ENCODE measurements at places on chromosomes 1 and 21.
A peak's percentile ranks its signal among the peaks of the same experiment; 100 is the strongest.

- DNase-seq = peak; percentile 92
These were observed 82.3 kb downstream of the HMCN1 start for GRCh38 chr1:185816460-185816859.

GRCh38 chr1:47692196-47692595, 254.4 kb downstream of the FOXD2 start:
- DNase-seq = no peak

GRCh38 chr1:147636314-147636713, 34.0 kb downstream of the ACP6 start:
- DNase-seq = no peak

DNA sequence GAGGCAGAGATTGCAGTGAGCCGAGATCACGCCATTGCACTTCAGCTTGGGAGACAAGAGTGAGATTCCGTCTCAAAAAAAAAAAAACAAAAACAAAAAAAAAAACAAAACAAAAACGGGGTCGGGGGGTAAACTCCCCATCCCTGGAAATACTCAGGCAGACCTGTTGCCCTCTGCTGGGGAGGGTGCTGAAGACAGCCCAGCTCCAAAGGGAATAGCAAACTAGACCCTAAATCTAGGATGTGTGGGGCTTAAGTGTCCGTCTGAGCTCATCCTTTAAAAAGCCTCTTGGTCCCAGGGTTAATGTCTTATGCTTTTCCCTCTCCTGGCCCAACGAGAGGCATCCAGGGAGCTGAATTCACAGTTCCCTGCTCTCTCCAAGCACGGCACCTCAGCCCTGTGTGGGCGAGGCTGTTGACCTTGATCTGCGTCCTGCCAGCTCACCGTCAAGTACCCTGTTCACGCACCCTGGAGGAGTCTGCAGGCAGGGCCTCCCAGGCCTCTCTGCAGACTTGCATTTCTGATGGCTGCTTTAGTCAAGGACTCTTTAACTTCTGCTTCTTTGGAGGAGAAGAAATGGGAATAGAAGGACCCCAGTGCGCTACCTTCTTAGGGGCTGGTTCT, 22.3 kb downstream of the KCND3 start:
- DNase-seq = no peak

DNA sequence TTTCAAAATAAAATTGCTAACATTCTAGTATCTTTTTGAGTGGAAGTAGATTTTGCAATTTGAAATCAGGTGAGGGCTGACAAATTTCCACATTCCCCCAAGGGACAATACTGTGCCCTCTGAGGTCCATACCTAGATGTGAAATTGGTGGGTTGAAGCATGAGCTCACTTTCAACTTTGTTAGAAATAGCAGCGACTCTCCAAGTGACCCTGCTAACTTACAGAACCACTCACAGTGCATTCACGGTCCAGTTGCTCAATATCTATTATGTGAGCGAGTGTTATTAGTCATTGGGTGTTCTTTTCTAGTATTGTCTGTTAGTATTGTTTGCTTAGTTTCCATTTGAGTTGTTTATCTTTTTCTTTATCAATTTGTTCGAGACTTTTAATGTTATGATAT, 53.6 kb upstream of the ASB17 start:
- no peak for DNase-seq

DNA sequence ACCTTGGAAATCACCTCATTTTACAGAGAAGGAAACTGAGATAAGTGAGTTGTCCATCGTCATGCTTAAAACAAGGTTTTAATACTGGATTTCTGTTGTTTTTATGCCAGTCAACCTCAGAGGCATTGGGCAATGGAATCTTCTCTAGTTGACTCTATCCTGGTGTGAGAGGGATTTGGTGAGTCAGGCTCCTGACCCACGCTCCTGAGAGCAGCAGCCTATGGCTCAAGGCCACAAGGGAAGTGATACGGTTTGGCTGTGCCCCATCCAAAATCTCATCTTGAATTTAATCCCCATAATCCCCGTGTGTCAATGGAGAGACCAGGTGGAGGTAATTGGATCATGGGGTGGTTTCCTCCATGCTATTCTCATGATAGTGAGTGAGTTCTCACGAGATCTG, 90.1 kb downstream of the TLR5 start:
- no peak for DNase-seq

DNA sequence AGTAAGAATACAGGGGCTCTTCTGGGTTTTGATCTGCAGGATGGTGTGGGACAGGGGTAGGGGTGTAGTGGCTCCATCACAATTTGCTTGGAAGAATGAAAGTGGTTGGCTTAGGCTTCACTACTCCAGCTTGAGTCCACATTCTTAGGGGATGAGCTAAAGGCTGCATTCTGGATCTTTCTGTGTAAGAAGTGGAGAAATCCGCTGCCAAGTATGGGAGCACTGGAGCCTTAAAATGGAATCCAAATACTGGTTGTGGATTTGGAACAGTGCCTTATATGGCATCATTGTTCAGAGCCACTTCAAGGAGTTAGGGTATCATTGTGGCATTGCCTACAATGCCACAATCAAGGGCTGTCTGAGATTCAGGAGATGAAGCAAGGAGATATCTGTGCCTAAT, 187.1 kb downstream of the LMO4 start:
- peak; percentile 46 for DNase-seq

DNA sequence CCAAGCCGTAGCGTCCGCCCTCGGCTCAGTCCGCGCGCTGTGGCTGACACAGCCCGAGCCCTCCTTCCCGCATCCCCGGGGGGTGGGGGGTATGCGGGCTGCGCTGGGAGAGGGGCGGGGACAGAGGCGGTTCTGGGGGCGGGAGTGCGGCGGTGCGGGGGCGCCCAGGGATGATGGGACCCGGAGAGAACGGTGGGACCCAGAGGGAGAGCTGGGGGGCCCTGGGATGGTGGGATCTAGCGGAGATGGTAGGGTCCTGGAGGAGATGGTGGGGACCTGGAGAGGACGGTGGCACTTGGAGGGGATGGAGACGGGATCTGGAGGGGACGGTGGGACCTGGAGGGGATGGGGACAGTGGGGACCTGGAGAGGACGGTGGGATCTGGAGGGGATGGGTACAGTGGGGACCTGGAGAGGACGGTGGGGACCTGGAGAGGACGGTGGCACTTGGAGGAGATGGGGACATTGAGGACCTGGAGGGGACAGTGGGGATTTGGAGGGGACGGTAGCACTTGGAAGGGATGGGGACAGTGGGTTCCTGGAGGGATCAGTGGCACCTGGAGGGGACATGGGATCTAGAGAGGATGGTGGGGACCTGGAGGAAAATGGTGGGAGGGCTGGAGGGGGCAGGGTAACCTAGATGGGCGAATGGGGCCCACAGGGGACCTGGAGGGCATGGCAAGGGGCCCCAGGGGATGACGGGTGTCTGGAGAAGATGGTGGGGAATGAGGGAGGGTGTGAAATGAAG, 477 bp downstream of the SNAP47 start:
- DNase-seq = no peak

DNA sequence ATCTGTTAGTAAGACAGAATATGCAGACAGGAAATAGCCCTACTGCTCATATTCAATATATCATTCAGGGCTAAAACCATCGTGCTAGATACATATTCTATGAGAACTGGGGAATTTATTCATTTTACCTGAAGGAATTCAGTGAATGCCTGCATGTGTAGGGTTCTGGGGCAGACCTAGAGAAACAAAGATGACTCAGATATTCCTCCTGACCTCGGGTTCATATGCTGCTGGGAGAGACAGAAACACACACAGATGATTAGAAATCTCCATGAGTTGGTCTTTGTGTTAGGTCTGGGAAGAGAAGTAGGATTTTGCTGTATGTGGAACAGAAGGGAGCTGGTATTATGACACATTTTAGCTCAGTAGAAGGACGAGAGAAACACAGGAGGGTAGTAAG, 176.5 kb upstream of the ST6GALNAC5 start:
- DNase-seq = peak; percentile 29

DNA sequence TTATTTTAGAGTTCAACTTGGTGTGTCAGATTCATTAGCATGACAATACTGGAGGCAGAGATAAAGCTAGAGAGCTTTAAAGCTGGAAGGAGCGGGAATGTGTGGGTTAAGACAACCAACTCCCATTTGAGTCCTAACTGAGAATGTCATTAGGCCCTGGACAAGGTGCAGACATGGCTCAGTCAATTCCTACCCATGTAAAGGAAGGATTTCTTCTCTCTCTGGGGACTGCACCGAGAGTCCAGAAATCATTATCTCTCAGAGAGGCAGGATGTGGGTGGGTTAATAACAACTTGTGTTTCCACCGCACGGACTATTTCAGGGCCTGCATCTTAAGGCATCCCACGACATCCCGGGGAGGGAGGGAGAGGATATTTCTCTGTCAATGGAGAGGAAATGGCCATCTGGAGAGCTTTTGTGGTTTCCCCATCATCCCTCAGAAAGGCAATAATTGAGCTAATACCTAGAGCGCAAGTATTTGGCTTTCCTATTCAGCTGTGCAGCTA, 46.7 kb upstream of the SARS1 start:
- DNase-seq = peak; percentile 61

DNA sequence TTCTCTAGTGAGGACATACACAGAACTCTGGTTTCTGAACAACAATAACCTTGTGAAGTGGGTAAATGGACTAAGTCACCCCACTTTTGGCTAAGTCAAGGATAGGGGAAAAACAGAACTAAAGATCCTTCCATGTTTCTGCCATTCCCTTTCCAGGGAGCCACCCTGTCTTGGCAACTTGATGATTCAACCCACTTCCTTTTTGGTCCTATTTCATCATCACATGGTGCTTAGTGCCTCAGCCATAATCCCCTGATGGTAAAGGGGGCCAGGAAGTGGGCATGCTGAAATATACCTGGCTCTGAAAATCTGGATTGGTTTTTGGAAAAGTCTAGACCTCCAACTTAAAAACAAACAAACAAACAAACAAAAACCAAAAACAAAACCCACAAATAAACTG, 206.4 kb upstream of the FOXD3 start:
- DNase-seq = no peak

GRCh38 chr1:232057217-232057895, 430.8 kb downstream of the DISC1 start:
- no peak for DNase-seq

- no peak for DNase-seq
These were observed 219.0 kb upstream of the SPAG17 start for GRCh38 chr1:118404024-118404423.

- DNase-seq = peak; percentile 63
These were observed 6.6 kb downstream of the ADORA1 start for GRCh38 chr1:203133970-203134725.

All from fibroblast of skin of right quadriceps (primary cell).